Stimulated activated CD4-positive, alpha-beta T cell treated with anti-CD3 and anti-CD28 coated beads, Interleukin-4, amount 100 ng/mL, for 4 hours (primary cell): ENCODE measurements at places on chromosomes 1 and 21.

DNA sequence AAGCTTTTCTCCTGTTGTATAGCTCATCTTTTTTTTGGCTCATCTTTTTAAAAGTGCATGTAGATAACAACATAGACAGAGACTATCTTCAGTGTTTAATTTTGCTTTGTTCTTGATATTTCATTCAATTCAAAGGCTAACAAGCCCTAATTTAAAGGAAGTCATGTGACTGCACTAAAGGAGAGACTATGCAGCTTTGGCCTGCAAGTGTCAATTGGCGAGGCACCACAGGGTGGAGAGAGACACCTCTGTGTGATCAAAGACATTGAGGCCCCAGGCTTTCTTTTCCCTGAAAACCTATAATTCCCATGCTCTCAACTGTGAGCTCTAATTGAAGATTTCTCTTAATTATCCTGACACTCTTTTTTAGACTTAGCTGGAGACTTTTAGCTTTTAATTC lies 53.6 kb downstream of the CHODL start:
- DNase-seq: no peak

DNA sequence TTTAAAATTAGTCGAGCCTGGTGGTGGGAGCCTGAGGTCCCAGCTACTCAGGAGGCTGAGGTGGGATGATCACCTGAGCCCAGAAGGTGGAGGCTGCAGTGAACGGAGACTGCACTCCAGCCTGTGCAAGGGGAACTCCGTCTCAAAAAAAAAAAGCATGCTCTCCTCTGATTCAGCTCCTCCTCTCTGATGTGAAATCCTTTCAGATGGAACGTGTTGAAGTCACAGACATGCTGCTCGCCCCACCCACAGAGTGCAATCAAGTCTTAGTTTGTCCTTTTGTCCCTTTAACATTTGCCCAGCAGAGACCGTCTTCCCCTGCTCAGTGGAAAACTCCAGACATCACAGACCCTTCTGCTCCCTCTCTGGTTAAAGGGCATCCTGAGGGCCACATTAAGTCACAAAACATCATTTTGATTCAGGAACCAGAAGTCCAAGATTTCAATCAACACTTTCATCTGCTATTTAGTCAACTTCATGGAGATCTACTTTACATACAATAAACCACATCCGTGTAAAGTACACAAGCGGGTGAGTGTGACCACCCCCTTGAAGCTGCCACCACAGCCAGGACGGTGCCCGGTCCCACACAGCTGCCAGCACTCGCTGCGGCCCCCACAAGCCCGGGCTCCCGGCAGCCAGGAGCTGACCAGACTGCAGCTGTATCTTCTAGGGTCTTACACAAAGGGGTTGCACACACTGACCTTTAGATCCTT lies 18.9 kb upstream of the RNF223 start:
- no peak for DNase-seq

DNA sequence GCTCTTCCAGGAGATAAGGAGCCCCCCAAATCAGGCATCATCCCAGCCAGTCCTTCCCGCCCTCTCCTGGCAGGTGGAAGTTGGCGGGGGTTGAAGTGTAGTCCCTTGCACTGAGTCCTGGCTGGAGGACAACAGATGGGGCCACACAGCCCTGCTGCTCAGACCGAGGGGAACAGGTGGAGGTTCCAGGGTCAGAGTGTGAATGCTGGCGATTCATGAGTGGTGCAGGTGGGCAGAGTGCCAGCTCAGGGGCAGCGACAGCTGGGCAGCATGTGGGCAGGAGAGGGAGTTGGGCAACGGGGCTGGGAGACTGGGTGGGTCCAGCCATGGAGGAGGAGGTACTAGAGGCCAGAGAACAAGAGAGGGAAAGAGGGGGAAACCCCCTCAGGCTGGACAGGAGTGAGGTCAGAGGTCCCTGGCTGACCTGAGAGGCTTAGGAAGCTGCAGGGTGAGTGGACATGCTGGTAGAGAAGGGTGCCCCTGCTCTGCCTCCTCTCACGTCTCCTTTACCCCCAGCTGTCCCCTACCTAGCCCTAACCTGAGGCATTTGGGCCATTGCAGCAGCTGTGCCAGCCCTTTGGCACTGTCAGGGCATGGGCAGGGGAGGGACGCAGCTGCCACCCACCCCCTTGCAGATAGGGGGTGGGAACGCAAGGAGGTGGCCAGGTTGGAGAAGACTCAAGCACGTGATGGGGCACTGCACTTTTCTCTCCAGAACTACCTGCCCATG lies 11.3 kb upstream of the ADORA1 start:
- DNase-seq: no peak

DNA sequence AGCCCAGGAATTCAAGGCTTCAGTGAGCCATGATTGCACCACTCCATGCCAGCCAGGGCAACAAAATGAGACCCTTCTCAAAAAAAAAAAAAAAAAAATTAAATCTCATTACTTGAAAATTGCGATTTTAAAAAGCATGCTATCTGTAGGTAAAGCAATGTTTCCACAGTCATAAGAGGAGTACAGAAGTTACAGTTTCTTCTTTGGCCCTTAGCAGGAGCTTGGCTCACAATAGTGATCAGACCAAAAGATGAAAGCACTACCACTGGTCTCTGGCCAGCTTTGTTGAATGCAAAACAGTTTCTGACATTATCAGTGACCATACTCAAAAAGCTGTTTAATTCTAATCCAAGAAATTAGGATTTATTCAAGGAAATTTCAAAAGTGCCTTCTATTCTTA lies 31.2 kb downstream of the VAV3 start:
- no peak for DNase-seq

DNA sequence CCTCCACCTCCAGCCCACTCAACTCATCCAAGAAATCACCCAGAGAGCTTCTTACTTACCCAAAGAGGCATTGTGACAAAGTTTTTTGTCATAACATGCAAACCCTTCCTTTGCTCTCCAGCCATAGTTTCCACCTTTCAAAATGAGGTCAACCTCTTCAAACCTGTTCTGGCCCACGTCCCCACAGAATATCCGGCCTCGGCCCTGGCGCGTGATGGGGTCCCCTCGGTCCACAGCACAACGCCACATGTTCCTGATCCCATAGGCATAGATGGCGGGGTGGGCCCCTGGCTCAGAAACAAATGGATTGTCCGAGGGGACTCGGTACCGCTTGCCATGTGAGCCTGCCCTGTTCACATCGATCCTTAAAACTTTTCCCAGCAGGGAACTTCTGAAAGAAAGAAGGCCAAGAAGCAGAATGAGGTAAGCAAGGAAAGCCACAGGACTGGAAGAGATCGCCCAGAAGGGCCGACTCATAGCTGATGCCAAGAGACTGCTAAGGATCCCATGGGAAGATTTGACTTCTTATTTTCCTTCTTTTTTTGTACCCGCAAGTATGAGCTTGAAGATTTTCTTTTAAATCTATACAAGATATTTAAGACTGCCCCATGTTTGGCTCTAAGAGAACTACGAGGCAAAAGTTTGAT lies 7.8 kb downstream of the HHIPL2 start:
- DNase-seq: no peak
